ENCODE measurements at places on chromosomes 12 and 14.
A peak's percentile ranks its signal among the peaks of the same experiment; 100 is the strongest.

DNA sequence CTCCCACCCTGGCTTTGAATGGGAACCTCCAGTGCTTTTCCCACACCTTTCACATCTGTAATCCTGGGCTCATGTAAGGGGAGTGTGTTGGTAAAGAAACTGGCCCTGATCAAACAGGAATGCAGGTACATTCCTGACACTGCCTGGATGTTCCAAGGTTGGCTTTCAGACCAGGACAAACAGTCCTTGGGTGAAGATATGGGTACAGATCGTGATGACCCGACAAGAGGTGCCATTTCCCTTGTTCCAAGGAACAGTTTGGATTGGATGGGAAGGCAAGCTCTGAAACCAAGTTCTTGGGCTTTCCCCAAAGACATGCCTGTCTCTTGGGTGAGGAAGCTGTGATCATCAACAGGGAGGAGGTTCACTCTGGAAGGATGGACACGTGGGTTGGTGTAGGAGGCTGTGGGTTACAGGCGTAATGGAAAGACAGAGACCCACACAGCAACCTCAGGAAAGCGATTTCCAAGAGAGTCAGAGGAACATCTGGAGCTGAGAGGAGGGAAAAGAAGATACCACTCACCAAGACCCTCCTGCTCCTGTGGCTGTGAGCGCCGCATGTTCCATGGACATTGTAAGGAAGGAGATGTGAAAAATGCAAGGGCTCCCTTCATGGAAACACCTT is 26.4 kb downstream of the VDR start:
- no peak for DNase-seq

GRCh38 chr12:108757856-108758255 is 26.5 kb upstream of the CORO1C start:
- DNase-seq, result no peak

DNA sequence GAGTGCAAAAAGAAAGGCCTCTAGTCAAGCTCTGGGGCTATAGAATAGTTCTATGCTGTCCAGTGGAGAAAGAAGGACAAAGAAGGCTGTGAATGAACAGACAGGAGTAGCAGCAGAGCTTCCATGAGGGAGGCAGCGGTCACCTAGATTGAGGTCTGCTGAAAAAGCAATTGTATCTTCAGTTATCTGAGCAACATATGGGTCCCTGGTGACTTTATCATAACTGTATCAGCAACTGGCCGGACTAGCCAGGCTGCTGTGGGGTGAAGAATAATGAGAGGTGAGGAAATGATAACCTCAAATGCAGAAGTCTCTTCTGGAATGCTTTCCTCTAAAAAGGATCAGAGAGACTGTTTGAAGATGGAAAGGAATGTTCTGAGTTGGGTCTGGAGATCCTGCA is 971.3 kb upstream of the TMEM132C start:
- DNase-seq, result no peak

DNA sequence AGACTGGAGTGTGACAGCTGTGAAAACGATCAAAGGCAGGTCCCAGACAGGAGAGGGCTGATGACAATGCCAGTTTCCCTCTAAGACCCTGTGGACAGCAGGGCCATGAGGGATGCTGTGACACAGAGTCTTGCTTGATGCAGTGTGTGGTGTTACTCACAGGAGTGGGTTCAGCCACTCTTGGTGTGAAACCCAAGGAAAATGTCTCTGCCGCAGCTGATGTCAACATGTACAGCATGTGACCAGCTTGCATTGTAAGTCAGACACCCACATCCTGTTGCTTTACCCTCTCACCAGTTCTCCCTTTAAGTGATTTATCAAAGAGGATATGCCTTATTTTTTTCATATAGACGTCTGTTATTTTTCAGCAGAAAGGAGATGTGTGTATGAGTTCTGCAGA is 268.6 kb downstream of the BTG1 start:
- peak; percentile 84 for DNase-seq

GRCh38 chr14:104784218-104784568 is 11.4 kb downstream of the AKT1 start:
- DNase-seq, result no peak

GRCh38 chr12:27840229-27840999 is 60.4 kb upstream of the MANSC4 start:
- DNase-seq, result no peak

GRCh38 chr12:132174839-132175490 is 30.7 kb downstream of the NOC4L start:
- no peak for DNase-seq

DNA sequence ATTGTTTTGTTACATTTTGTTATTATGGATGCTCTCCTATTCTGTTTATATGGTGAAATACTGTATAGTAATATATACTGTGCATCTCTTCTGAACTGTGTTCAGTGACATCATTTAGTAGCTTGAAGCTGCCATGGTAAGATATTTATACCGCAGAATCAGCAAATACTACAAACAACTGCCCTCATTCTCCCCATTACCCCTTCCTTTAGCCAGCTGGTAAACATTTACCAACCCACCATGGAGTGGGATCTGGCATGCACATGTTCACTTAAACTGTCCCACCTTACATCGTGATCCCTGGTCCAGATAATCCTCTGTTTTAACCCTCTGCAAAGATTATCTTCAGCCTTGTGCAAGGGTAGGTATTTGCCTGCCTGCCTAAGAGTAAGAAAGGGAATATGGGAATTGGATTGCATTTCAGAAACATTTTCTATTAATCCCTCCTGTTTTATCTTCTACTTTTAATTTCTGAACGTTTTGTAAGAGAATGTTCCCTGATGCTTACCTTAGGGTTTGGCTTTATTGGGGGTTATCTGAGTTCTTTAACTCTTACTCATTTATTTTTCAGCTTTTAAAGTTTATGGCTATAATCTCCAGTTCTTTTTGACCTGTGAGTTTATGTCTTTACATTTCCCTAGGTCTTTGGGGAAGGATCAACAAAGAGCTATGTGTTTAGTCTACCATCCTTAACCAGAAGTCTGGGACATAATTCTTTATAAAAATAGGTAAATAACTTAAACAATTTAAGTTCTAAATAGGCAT is 46.5 kb downstream of the FBXO34 start:
- DNase-seq, result no peak

GRCh38 chr12:4114986-4115385 is 158.6 kb upstream of the CCND2 start:
- no peak for DNase-seq

- DNase-seq, result no peak
Measured at GRCh38 chr14:34067587-34067986, 116.7 kb upstream of the EGLN3 start.

- DNase-seq, result no peak
Measured at GRCh38 chr12:94204499-94205247, 56.3 kb downstream of the PLXNC1 start.

GRCh38 chr12:78959556-78959955 is 95.0 kb downstream of the SYT1 start:
- DNase-seq, result no peak

DNA sequence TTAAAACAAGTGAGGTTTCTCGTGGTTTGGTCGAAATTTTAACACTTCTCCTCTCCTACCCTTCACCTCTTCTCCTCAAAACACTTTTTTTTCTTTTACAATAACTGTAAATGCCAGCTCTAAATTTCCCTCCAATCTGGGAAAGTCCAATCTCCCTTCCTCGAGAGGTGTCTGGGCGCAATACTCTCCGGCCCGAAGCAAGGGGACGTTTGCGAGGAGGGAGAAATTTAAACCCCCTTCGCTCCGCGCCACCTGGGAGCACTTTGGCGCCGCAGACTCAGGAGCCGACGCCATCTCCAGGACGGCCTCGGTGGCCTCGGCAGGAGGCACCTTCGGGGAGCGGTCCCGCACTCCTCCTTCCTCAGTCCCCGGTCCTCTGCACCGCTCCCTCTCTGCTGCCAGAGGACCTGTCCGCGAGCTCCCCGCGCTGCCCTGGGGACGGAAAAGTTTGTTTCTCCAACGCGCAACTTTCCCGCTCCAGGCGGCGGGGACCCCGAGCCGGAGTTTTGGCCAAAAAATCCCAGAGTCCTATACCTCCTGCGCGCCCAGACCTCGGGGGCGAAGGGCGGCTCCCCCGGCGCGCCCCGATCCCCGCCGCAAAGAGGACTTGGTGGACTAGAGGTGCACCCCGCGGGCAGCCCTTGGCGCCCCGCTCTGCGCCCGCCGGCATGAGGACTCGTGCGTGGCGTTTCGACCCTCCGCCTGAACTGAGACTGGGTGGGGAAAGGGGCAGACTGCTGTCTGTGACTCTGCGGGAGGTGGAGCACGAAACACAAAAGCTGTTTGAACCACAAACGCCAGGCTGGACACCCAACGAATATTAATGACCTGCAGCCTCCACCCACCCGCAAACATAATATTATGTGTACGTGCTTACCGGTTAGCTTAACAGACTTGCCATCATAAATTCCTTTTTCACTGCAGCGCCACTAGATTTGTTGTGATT is 95.2 kb upstream of the HMGA2 start:
- DNase-seq, result no peak

GRCh38 chr14:101791919-101792572 is 30.5 kb downstream of the PPP2R5C start:
- DNase-seq, result no peak

DNA sequence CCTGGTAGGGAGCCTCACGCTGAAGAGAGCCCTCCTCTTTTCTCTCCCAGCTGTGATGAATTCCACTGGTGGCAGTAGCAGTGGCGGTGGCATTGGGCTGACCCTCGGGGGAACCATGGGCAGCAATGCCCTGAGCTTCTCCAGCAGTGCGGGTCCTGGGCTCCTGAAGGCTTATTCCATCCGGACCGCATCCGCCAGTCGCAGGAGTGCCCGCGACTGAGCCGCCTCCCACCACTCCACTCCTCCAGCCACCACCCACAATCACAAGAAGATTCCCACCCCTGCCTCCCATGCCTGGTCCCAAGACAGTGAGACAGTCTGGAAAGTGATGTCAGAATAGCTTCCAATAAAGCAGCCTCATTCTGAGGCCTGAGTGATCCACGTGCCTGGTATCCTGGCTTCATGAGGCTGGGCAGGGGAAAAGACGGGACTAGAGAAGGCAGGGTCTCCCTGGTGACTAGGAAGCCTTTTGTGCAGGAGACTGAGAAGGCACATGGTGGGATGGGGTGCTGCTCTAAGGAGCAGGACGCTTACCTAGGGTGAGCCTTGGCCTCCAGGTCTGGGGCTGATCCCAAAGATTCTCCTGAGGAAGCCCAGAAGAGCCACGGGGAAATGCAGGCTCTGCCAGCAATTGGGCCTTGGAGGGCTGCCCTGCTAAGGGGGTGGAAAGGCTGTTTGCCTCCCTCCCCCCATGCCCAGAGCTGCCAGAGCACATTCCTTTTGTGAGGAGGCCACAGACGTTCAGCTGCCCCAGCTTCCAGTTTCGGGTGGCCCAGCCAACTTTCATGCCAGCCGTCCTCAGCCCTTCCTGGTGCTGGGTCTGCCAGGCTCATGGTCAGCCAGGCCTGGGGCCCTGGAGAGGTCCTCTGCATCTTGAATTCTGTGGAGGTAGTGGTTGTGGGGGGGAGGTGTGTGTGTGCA is 15.8 kb downstream of the KRT7 start:
- DNase-seq, result no peak

DNA sequence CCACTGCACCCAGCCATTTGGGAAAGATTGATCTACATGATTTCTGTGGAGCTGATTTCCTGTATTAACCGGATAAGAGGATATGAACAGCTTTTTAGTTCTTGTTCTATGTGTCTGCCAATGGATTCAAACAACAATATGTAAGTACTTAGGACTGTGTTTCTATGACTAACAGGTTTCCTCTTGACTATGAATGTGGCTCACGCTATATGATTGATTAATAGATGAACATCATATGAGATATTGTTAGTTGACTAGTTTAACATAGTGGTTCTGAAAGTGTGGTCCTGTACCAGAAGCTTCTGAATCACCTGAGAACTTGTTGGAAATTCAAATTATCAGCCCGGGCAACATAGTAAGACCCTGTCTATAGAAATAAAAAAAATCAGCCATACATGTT is 12.8 kb upstream of the CSRP2 start:
- no peak for DNase-seq

DNA sequence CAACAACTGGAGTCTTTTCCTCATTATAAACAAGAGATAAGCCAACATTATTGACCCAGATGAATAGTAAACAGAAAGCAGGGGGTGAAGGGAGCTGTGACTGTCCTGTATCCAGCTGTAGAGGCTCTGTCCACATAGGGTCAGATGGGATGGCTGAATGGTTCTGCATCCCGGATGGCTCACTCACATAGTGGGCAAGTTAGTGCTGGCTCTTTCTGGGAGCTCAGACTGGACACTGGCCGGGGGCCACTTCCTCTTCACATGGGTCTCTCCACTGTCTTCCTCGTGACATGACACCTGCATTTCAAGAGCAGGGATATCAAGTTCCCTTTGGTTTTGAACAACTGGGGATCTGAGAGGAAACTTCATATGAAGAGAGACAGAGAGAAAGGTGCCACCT is 969.6 kb upstream of the TMEM132C start:
- DNase-seq, result no peak

- DNase-seq, result no peak
Measured at GRCh38 chr14:27688841-27689444, 1077.6 kb upstream of the FOXG1 start.

DNA sequence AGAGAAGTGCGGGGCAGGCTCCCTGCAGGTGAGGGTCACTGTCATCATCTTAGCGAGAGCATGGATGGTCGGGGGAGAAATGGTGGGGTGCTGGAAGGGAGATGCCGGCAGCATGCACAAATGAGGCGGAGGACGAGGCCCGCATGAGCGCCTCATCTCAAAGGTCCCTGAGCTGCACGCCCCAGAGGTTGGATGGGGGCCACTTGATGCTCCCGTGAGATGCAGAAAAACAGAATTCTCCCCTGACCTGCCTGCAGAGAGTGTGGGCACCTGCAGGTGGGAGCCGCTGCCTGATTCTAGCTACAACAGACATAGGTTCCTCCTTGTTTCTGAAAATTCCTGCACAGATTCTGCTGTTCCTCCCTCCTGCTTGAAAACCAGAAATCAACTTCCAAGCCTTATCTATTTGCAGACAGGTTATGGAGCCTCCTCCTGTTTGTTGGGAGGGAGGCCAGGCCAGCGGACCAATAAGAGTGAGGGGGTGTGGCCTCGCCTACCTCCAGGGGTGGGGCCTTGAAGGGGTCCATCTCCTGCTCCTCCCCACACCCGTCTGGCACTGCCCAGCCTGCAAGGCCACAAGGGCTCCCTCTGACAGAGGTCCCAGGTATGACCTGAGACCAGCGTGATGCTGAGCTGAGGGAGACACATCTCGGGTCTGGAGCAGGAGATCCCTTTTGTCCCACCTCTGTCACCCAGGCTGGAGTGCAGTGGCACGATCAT is 67.2 kb downstream of the KDM2B start:
- DNase-seq, result no peak

- DNase-seq, result no peak
Measured at GRCh38 chr14:31244626-31245025, 37.0 kb upstream of the HECTD1 start.

DNA sequence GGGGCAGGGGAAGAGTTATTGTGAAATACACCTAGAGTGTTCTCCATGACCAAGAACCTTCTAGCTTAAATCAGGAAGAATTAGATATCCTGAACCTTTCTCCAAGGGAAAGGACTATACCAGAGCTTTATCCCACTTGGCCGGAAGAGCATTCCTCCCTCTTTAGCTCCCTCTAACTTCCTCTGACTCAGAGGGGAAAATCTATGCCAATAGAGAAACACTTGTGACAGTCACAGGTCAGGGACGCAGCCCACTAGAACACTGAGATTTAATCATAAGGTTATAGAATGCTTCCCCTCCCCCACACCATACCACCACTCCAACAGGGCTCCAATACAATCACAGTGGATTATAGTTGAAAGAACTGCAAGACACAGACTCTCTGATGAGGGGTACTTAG is 55.4 kb upstream of the RFX4 start:
- DNase-seq, result no peak
